Stimulated activated CD8-positive, alpha-beta memory T cell treated with anti-CD3 and anti-CD28 coated beads, Interleukin-2, amount 100 ng/mL, for 48 hours (primary cell): ENCODE measurements at places on chromosomes 7 and 10.

DNA sequence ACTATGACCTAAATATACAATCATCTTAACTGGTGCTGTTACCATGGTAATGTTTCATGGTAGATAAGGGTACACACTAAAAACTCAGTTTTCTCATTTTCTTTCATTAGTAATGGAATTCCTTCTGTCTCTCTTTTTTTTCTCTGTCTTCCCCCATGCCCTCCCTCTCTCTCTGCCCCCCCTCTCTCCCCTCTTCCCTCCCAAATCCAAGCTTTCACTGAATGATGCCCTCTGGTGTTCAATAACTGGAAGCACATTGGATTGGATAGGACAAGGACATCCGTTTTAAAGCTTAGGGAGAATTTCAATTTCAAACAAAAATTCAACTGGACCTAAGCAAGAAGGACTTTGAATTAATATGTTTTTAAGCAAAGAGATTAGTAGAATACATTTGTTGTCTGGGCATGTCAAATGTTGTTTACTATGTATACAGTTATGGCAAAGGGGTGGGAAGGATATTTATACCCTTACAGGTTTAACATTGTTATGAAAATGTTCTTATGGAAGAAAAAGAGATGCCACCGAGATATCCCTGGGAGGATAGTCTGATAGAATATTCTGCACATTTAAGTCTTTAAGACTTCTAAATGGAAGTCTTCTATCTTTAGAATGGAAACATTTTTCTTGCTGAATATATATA is 6.1 kb downstream of the CHRM2 start:
- no peak for DNase-seq

GRCh38 chr7:22667187-22667561 is 59.8 kb upstream of the IL6 start:
- no peak for DNase-seq

DNA sequence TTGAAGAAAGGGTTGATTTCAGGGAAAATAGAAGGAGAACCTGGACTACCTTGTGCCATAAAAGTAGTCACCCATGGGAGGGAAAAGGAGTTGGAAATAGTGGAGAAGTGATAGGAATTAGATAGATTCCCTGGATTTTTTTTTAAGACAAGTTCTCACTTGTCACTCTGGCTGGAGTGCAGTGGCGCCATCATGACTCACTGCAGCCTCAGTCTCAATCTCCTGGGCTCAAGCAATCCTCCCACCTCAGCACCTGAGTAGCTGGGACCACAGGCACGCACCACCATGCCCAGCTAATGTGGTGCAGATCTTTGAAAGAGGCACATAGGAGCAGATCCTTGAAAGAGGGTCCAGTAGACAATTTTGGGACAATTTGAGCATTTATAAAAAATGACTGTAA is 9.5 kb upstream of the BLNK start:
- no peak for DNase-seq

DNA sequence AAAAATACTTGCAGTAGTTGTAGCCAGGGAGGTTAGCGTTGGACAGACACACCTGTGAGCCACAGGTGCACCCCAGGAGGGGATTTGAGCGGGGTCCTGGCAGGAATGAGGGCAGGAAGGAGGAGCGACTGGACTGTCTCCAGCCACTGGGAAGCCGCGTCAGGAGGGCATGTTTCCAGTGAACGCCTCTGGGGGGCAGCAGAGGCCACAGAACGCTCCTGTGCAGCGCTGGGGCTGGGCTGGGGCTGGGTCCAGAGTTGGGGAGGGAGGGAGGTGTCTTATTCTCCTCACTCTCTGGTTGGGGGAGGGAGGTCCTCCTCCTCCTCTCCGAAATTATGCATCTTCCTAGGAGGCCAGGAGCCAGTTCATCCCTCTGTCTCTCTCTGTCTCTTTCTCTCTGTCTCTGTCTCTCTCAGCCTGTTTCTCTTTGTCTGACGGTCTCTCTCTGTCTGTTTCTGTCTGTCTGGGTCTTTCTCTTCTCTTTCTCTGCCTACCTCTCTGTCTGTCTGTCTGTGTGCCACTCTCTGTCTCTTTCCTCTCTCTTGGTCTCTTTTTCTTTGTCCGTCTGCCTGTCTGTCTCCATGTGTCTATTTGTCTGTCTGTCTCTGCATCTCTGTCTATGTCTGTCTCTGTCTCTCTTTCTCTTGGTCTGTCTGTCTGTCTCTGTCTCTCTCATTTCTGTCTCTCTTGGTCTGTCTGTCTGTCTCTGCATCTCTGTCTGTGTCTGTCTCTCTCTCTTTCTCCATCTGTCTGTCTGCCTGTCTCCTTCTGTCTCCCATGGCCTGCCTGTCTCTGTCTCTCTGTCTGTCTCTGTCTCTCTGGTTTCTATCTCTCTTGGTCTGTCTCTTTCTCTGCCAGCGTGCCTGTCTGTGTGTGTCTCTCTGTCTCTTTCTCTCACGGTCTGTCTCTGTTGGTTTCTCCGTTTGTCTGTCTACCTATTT is 9.9 kb upstream of the PSMG3 start:
- peak; percentile 52 for DNase-seq

- no peak for DNase-seq
Measured at GRCh38 chr10:71443676-71444075, 47.0 kb downstream of the CDH23 start.

- no peak for DNase-seq
Measured at GRCh38 chr10:15863733-15864132, 3.4 kb upstream of the MINDY3 start.

DNA sequence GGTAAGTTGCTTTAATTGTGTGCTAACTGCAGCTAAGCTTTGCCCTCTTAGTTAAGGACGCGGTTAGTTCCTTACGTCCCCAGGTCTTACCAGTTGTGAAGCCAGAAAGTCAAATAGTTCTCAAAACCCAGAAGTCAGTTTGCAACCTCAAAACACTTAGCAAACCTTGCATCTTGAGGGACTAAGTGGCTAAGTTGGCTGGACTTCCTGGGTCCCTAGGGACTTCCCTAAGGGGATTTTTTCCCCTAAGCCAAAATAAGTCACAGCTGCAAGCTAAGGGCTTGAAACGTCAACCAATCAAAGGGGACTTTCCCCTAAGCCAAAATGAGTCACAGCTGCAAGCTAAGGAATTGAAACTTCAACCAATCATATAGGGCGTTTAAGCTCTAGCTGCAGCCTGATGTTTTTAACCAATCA is 36.2 kb upstream of the HECW1 start:
- DNase-seq: no peak

- no peak for DNase-seq
Measured at GRCh38 chr7:33873981-33874750, 31.2 kb upstream of the BMPER start.

- no peak for DNase-seq
Measured at GRCh38 chr7:39247576-39247975, 269.9 kb downstream of the POU6F2 start.

GRCh38 chr7:72504061-72504706 is 92.0 kb upstream of the CALN1 start:
- DNase-seq: no peak

DNA sequence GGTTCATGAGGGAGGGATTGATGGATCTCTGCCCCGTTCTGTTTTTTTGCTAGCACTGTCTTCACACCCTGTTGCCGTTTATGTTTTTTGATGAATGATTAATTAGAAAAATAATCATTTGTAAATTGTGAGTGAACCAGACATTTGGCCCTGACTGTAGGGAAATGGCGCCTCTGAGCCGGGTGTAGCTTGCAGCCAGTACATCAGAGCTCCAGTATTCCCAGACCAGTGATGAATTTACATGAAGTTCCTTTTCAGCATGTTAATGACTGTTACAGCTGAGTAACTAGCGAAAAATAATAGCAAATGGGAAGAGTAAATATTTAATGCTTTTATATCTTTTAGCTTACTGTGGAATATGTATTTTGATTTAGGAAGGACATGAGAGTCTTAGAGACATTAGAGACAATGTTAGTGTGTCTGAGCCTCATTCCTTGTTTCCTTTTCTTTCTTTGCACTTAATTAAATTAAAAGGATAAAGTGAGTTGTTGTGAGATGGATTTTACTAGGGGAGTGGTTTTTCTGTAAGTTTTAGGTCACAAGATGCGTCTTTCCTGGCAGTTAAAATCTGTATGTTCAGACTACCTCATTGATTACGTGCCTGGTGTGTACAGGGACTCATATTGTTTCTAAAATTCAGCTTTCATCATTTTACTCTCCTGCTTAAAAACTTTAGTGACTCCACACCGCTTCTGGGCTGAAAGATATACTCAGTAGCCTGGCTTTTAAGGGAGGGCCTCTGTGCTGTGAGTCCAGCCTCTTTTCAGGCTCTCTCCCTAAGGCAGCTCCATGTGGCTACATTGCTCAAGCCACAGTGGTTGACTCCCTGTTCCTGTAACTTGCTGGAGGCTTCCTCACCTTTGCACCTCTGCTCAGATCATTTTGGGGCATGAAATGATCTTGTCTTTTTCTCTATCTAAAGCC is 86.4 kb downstream of the AUTS2 start:
- no peak for DNase-seq

DNA sequence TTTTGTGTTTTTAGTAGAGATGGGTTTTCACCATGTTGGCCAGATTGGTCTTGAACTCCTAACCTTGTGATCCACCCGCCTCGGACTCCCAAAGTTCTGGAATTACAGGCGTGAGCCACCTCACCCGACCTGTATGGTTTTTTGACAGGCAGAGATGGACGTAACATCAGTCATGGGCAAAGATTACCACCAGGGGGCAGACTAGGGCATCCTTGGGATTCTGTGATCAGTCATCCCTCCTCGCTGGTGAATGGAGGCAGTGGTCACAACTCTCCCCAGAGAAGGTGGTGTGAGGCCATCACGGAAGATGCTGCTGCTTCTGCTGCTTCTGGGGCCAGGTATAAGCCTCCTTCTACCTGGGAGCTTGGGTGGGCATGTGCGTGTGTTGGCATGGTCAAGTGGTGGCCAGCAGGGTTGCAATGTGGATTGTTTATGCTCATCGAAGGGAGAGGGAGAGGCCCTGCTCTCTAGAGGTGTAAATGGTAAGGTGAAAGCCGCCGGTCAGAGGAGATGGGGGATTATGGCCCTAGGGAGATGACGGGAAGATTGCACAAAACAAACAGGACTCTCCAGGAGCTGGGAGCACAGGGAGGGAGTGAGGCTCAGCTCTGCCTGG is 122.7 kb upstream of the PRSS1 start:
- peak; percentile 45 for DNase-seq

GRCh38 chr10:52615756-52616394 is 156.7 kb downstream of the MBL2 start:
- no peak for DNase-seq

DNA sequence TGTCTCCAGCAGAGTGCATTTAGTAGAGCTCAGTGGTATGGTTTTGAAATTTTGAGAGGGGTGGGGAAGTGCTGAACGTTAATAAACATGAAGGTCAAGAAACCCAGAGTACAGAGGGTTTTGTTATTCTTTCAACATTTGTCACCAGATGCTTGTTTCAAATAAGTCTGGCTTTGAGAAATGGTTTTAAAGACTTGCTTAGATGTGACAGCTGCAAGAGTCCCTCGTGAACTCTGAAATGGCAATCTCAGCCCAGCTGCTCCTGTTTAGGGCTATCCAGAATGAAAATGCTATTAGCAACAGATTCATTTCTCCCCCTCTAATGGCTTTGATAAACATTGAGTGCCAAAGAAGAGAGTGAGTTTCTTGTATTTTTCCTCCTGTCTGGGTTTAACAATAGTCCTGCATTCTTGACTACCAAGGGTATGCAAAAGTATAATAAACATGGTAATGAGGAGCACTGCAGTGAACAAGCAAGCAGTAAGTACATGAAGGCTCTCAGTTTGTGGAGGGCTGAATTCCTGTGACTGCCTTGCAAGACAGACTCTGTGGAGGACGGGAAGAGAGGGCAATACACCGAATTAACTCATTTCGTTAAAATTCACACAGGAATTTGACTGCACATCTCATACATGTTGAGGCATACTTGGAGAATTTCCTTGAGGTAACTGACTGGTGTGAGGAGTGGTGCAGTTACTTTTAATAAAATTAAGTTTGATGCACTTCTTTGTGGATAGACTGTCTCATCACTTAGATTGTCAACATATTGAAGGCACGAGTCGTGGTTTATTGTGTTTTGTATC is 490.9 kb downstream of the REEP3 start:
- DNase-seq: no peak

- DNase-seq: no peak
Measured at GRCh38 chr7:20514364-20514763, 101.1 kb upstream of the ABCB5 start.

- no peak for DNase-seq
Measured at GRCh38 chr7:121202834-121203233, 126.0 kb upstream of the WNT16 start.

DNA sequence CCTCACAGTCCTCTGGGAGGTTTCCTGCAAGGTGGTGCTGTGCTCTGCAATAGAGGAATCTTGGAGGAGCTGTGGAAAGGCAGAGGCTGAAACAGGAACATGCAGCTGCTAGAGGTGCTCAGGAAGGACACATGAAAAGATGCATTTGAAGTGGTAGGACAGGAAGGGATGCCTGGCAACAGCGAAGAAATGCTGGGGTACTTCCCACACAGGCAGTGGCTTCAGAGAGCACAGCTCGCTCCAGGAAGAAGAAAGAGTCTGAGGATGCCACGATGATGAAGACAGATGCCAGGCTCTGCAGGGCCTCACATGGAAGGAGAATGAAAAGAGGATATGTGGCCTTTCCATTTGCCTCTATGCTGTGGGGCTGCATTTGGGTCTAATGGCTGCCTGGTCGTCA is 77.0 kb upstream of the TMEM72 start:
- no peak for DNase-seq

- DNase-seq: no peak
Measured at GRCh38 chr7:42831006-42831717, 80.7 kb downstream of the C7orf25 start.

- no peak for DNase-seq
Measured at GRCh38 chr7:57769958-57770357, 320.0 kb downstream of the ZNF716 start.

- no peak for DNase-seq
Measured at GRCh38 chr10:115092258-115092554, 959 bp upstream of the ATRNL1 start.

DNA sequence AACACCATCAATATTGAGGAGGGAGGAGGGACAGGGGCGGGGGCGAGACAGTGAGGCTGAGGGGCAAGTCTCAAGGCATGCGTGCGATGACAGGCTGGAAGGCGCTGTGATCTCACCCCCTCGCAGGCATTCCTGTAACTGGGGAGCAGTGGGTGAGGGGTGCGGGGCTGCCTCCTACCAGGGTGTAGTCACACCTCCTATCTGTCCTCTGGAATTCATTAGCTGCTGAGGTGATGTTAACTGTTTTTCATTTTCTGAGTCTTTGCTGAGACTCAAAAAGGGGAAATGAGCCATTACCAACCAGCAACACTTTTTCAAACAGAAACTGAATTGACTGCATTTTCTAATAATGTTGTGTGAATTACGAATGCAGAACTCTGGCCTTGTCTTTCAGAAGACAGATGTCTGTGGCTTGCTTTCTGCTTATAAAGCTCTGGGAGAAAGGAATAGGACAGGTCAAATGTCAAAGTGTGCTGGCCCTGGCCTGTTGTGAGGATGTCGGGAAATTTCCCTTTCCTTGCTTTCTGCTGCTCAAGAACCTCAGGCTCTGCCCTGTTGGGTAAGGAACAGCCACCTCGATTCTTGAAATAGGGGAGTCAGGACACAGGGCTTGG is 23.7 kb upstream of the CDH23 start:
- DNase-seq: no peak
